Central memory CD4-positive, alpha-beta T cell (primary cell): ENCODE measurements at places on chromosomes 5 and 9.

DNA sequence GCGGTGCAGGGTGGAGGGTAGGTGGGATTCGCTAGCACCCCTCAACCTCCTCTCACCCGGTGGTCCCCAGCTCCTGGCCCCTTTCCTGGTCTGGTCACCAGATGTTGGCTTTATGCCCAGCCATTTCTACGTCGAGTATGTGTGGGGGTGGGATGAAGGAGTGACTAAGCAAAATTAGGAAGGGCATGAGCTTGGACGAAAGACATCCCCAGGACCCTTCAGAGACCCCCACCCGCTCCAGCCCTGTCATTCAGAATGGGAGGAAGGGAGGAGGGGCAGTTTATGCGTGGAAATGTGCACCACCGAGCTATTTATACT, 742 bp downstream of the BHMT2 start:
- DNase-seq = no peak

- no peak for DNase-seq
These were observed 42.2 kb downstream of the SV2C start for GRCh38 chr5:76125346-76125745.

DNA sequence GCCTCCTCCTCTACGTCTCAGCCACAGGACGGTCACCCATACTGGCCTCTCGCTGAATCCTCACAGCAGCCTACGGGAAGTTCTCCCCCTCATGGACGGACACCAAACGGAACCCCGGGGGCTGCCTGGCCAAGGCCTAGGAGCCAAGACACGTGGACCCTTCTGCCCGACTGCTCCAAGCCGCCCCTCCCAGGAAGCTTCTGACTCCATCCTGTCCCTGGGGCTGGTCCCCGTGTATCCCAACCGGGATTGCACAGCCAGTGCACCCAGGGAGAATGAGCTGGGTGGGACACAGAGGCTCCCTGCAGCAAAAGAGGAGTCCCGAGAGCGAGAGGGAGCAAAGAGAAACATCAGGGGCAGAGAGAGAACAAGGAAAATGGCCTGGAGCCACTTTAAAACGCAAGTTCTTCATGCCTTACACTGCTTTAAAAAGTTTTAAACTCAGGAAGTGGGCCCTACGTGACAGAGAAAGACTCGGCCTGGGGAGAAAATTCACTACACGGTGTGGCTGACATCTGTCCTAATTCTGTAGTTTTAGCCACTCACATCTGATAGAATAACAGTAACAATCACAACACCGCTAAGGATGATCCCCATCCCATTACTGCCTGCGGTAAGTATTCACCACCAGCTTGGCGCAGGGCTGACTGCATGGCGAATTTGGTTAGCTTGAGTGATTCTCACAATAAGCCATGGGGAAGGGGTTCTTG, 3.0 kb downstream of the FAM78A start:
- no peak for DNase-seq

DNA sequence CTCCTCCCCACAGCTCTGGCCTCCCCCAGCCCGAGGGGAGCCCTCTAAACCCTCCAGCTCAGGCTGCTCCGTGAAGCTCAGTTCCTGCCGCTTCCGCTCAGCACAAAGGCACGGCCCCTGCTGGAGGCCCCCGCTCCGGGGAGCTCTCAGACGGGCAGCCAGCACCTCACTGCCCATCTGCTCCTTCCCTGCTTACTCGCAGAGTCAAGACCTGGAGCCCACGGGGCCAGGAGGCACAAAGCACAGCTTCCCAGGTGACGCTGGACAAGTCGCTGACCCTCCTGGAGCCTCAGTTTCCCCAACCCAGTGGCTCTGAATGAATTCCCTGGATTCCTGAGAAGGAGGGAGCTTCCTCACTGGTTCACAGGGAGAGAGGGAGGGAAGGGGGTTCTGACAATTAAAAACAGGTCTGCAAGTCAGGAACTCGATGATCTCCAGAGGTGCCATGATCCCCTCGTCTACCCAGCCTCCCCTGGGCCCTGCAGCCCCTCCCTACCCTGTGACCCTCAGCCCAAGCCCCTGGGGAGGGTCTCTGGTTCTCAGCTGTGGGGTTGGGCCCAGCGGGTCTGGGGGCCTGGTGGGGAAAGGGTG, 36.2 kb downstream of the VAV2 start:
- peak; percentile 6 for DNase-seq

DNA sequence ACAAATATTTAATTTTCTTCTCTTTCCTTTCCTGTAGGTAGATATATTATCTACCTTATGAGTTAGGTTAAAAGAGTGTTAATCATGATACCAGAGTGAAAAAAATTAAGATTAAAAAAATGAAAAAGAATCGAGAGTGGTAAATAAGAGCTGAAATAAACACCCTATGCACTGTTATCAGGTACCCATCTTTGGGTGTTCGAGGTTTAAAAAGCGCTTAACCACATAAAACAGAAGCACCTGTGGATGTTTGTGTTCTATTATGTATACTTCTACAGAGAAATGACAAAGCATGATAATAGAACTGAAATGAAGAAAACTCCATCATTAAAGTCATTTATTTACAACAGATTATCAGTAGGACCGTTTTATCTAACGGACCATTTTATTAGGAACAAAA, 25.7 kb upstream of the GCNT4 start:
- DNase-seq = peak; percentile 65

DNA sequence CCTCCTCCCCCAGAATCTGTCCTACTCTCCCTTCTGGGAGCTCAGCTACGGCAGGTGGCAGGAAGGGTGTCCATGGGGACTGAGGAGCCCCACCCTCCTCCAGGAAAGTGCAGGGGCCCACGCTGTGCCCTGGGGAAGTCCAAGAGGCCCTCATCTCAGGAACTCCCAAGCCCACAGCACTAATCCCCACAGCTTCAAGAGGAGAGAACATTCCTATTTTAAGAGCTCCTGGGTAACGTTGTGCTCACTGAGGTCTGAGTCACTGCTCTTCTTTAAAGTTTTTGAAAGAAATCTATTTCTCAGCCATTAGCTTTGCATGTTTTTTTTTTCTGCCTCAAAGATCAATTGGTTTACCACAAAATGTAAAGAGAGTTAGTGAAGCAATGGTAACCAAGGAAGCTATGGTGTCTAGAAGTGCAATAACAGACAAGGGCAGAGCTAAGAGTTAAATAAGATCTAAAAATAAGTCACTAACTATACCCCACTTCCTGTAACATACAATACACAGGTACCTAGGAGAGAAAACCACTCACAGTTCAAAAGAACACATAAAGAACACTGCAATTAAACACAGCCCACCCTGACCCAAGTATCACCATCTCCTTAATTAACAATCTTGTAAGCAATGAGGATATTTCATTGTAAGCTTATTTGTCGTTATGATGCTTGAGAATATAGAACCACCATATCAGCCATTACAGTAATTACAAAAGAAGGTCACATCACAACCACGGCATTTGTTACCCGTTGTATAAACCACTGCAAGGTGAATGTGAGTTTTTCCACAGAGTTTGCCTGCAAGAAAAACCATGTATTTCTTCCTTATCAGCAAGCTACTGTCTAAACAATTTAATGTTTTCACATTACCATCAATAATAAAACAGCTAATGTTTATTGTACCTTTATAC, 382.3 kb upstream of the SLC30A5 start:
- DNase-seq = peak; percentile 54
